ENCODE measurements at places on chromosomes 16 and 17. TPM values are rescaled to one million over a fixed set of nuclear protein-coding genes. Genes with fewer than 3 reads are reported as not detected.

GRCh38 chr16:79312502-79312901 lies 288.0 kb downstream of the MAF start:
- H3K27ac ChIP-seq = no peak overlapping the region
- H3K27me3 ChIP-seq = no peaks in the 10 kb centered on the region

Gene ABCC3
- 12.4 TPM for total RNA-seq

Gene EME1
- 0.72 TPM for total RNA-seq

- no peaks in the 10 kb centered on the region for H3K36me3 ChIP-seq
- no peak overlapping the region for H3K4me3 ChIP-seq
- no peak overlapping the region for H3K27ac ChIP-seq
- H3K27me3 ChIP-seq = no peaks in the 10 kb centered on the region
These were observed 196.4 kb upstream of the KIF2B start for GRCh38 chr17:53626286-53626685.

GRCh38 chr16:12866981-12867551 lies 34.3 kb upstream of the SHISA9 start:
- H3K27ac ChIP-seq = no peak overlapping the region
- H3K27me3 ChIP-seq = no peaks in the 10 kb centered on the region
- no peaks in the 10 kb centered on the region for H3K36me3 ChIP-seq
- H3K4me3 ChIP-seq = no peak overlapping the region
- H3K4me1 ChIP-seq = no peaks in the 10 kb centered on the region

DNA sequence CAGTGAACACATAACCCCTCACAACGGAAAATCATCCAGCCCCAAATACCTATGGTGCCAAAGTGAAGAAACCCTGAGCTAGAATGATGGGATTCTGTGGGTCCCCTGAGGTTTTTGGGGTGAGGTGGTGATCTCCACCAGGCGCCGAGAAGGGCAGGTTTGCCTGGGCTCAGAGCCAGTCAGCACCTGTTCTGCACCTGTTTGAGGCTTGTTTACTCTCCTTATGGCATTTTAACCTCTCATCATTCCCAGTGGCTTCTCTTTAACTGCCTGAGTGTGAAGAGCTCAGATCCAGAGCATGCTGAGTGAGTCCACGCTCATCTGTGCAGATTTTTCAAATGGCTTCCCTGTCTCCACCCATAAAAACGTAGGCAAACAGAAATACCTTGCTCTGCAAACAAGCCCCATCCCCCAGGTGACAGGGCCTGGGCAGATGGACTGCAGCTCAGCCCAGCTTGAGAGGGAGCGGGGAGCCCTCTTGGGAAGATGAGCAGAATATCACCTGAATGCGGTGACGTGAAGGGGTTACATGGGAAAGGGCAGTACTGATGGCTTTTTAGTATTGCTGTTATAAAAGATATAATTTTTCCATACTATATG lies 40.1 kb upstream of the CLEC19A start:
- H3K27me3 ChIP-seq = no peaks in the 10 kb centered on the region
- DNase-seq = no peak
- no peak overlapping the region for H3K27ac ChIP-seq
- H3K4me3 ChIP-seq = no peak overlapping the region
- no peaks in the 10 kb centered on the region for H3K36me3 ChIP-seq

Gene GNG13
- not detected for total RNA-seq

- H3K4me3 ChIP-seq = no peak overlapping the region
- H3K36me3 ChIP-seq = no peaks in the 10 kb centered on the region
- peaks cover 2% of the 10 kb centered on the region for H3K4me1 ChIP-seq
- H3K27me3 ChIP-seq = peaks cover 5% of the 10 kb centered on the region
These were observed 30.9 kb upstream of the TANC2 start for GRCh38 chr17:62935098-62935497.

DNA sequence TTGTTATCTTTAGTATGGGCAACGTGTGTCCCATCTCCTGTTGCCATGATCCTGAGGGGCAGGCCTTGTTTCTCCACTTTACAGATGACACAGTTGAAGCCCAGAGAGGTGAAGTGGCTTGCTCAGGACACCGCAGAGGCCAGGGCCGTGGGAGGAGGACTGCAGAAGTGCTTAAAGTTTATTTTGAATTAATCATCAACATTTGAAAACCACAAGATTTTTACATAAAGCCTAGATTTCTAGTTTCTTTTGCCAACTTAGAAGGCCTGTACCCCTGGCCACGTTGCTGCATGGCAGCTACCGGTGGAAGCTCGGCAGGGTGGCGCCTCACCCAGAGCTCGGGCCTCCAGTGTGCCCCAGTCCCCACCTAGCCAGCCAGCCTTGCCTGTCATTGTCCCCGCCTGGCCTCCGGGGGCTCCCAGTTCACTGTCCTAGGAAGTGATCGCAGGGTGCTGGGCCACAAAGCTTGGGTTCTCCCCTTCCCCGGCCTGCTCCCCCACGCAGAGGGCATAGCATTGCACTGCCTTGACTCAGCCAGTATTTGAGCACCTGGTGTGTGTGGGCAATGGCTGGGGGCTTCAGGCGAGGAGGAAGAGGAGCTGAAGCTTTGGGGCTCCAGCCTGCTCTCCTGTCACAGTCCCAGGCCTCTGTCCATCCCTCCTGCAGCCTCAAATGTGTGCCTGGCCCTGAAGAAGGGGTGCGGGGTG lies 14.8 kb upstream of the ADCY7 start:
- H3K36me3 ChIP-seq = peaks cover 3% of the 10 kb centered on the region
- H3K27ac ChIP-seq = peak overlapping the region; percentile 89
- peaks cover 27% of the 10 kb centered on the region for H3K4me1 ChIP-seq
- H3K27me3 ChIP-seq = no peaks in the 10 kb centered on the region
- peak; percentile 98 for DNase-seq

GRCh38 chr17:17414341-17414805 lies 62.4 kb upstream of the MED9 start:
- no peaks in the 10 kb centered on the region for H3K36me3 ChIP-seq
- DNase-seq = peak; percentile 91
- no peaks in the 10 kb centered on the region for H3K27me3 ChIP-seq

Gene C1QTNF8
- total RNA-seq = not detected

Gene RASL10B
- total RNA-seq = 2.7 TPM

DNA sequence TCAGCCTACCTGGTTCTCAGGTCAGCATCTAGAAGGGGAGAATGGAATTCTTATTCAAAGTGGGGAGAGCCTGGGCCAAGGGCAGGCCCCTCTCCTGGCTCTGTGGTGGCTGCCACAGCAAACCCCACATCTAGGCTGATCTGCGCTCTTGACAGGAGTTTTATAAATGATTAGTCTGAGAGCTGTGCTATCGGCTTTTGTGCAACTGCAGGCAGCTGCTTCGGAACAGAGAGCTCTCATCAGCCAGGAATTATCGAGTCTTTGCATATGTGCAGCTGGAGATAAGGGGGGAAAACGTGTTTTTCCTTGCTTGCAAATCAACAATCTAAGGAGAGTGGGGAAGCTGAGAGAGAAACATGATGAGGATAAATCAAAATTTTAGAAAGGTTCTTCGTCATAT lies 91.7 kb downstream of the HS3ST3A1 start:
- no peaks in the 10 kb centered on the region for H3K4me1 ChIP-seq
- no peak overlapping the region for H3K4me3 ChIP-seq
- H3K27ac ChIP-seq = no peak overlapping the region
- DNase-seq = no peak

GRCh38 chr17:41063449-41063848 lies 2.2 kb downstream of the KRTAP2-4 start:
- H3K27me3 ChIP-seq = no peaks in the 10 kb centered on the region
- peaks cover 54% of the 10 kb centered on the region for H3K4me1 ChIP-seq
- no peak overlapping the region for H3K4me3 ChIP-seq

DNA sequence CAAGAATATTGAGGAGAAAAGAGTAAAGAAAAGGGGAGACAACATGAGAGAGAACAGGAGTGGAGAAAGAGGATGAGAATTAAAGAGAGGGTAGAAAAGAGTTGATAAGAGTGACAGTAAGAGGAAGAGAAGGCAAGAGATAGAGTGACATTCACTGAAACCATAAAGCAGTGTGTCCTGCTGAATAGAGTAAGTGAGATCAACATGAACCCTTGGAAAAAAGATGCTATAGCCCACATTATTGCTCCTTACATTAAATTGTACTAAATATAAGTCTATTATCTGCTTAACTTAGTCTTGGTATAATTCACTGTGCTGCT lies 489.5 kb downstream of the SHISA9 start:
- H3K36me3 ChIP-seq = no peaks in the 10 kb centered on the region
- H3K27ac ChIP-seq = no peak overlapping the region
- no peak overlapping the region for H3K4me3 ChIP-seq
- H3K4me1 ChIP-seq = no peaks in the 10 kb centered on the region
- no peak for DNase-seq
- H3K27me3 ChIP-seq = no peaks in the 10 kb centered on the region

DNA sequence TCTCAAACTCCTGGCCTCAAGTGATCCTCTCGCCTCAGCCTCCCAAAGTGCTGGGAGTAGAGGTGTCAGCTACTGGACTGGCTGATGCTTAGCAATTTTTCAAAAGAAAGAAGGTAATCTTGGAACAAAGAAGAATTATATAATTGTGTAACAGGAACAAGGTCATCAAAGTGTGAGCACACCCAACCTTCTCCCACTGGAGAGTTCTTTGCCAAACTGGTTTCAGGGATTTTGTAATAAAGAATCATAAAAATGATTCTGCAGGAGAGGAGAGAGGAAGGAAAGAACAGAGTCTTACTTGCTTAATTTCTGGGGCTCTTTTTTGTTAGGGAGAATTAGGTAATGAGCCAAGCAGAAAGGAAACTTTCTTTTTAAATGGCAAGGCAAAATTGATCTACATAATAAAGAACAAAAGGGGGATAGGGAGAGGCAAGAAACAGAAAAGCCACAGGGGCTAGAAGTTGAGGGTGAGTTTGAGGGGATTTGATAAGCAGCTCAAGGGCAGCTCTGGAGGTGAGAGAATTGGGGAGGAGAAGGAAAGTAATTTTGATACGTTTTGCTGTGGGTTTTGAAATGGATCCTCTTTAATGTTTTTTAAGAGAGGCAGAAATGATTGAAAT lies 21.3 kb downstream of the CHD9NB start:
- H3K27ac ChIP-seq = no peak overlapping the region
- H3K4me1 ChIP-seq = no peaks in the 10 kb centered on the region
- H3K27me3 ChIP-seq = no peaks in the 10 kb centered on the region
- H3K36me3 ChIP-seq = no peaks in the 10 kb centered on the region
- no peak for DNase-seq
- H3K4me3 ChIP-seq = no peak overlapping the region
